CD4-positive, CD25-positive, alpha-beta regulatory T cell (primary cell): ENCODE measurements at places on chromosomes 11 and 22.

- no peak overlapping the region for H3K27ac ChIP-seq
- no peak overlapping the region for H3K4me3 ChIP-seq
- no peak for DNase-seq
- H3K27me3 ChIP-seq, result no peaks in the 10 kb centered on the region
- no peaks in the 10 kb centered on the region for H3K4me1 ChIP-seq
- no peaks in the 10 kb centered on the region for H3K36me3 ChIP-seq
Measured at GRCh38 chr11:43997022-43997660, 50.6 kb upstream of the ACCSL start.

- no peak overlapping the region for H3K27ac ChIP-seq
- peak; percentile 7 for DNase-seq
- H3K27me3 ChIP-seq, result peaks cover 2% of the 10 kb centered on the region
- H3K4me1 ChIP-seq, result peaks cover 6% of the 10 kb centered on the region
- H3K4me3 ChIP-seq, result no peak overlapping the region
Measured at GRCh38 chr11:14320020-14320419, 39.0 kb downstream of the RRAS2 start.

DNA sequence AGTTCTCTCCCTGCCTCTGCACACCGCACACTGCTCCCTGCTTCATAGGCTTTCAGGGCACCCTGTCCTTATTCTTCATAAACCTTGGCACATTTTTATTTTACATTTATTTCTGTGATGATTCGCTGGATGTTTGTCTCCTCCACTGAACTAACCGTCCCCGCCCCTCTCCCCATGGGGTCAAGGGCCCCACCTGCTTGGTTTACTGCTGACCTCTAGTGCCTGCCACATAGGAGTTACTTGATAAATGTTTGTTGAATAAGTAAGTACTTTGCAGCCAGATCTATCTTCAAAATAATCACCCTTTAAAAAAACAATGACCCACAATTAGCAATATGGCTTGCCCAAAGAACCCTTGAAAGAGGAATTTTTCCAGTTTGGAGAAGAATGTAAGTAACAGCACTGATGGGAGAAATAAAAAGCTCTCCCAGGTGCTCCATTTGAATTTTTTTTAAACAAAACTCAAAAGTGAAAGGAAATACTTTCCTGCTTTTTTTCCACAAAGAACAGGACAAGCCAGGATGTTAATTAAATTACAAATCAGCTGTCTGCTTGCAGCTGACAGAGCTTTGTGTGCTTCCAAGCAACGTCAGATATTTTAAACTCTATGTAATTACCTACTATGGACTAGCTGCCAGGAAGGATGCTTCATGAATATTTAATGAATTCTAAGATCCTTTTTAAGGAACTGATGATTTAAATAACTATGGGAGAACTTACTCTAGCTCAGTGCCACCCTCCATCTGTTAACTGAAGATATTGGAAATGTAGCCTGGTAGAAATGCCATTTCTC is 1083.6 kb downstream of the DLG2 start:
- H3K27me3 ChIP-seq, result no peaks in the 10 kb centered on the region
- H3K4me3 ChIP-seq, result no peak overlapping the region
- H3K27ac ChIP-seq, result no peak overlapping the region
- H3K36me3 ChIP-seq, result no peaks in the 10 kb centered on the region
- no peaks in the 10 kb centered on the region for H3K4me1 ChIP-seq

DNA sequence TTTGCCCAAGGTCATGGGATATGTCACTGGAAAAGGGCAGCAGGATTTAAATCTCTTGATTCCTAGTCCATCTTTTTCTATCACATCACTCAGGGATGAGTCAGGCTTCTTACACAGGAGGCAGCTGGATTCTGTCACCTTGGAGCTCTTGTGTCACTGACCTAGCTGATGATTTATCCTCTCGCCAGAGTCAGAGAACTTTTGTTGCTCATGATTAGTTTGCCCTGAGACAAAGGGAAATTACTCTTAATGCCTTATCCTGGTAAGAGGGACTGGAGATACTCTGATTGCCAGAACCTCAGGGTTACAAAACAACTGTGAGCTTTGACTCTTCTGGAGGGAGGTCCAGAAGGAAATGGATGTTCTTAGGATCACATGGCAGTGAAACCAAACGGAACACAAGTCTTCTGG is 10.1 kb downstream of the COA4 start:
- no peaks in the 10 kb centered on the region for H3K27me3 ChIP-seq
- H3K27ac ChIP-seq, result no peak overlapping the region
- DNase-seq, result no peak
- H3K36me3 ChIP-seq, result peaks cover 34% of the 10 kb centered on the region
- no peak overlapping the region for H3K4me3 ChIP-seq
